ENCODE measurements at places on chromosomes 7 and 10. TPM values are rescaled to one million over a fixed set of nuclear protein-coding genes. Genes with fewer than 3 reads are reported as not detected.

Gene AKR1C4
- total RNA-seq = not detected

Gene WNT16
- not detected for total RNA-seq

Gene TFPI2
- total RNA-seq = 152 TPM

Gene BLOC1S2
- 54.5 TPM for total RNA-seq

Gene CYP2C19
- total RNA-seq = not detected

Gene BMPER
- total RNA-seq = 2.7 TPM

GRCh38 chr7:109282726-109283125 is 713.1 kb downstream of the DNAJB9 start:
- DNase-seq = no peak

GRCh38 chr7:47778153-47778661 is 170.1 kb downstream of the PKD1L1 start:
- no peak for DNase-seq

DNA sequence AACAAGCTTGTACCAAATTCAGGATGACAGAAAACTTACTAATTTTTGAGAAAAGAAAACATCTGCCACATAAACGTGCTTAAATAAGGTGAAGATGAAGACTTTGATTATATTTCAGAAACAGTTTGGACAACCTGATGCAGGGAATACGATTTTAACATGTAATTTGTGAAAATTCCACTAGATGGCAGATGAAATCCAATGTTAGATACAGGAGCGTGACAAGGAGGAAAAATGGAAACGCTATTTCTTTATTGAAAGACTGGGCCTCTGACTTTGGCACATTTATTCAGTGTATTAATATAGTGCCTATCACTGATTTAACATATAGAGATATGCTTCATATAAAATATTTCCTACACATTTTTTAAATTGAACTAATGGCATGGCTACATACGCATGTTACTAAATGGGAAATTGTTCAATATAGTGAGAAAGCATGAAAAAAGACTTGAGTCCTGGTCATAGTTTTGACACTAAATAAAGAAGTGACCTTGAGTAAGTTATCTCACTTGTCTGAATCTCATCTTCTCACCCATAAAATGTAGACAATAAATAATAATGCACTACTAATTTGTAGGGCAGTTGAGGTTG is 60.7 kb downstream of the CD36 start:
- no peak for DNase-seq

DNA sequence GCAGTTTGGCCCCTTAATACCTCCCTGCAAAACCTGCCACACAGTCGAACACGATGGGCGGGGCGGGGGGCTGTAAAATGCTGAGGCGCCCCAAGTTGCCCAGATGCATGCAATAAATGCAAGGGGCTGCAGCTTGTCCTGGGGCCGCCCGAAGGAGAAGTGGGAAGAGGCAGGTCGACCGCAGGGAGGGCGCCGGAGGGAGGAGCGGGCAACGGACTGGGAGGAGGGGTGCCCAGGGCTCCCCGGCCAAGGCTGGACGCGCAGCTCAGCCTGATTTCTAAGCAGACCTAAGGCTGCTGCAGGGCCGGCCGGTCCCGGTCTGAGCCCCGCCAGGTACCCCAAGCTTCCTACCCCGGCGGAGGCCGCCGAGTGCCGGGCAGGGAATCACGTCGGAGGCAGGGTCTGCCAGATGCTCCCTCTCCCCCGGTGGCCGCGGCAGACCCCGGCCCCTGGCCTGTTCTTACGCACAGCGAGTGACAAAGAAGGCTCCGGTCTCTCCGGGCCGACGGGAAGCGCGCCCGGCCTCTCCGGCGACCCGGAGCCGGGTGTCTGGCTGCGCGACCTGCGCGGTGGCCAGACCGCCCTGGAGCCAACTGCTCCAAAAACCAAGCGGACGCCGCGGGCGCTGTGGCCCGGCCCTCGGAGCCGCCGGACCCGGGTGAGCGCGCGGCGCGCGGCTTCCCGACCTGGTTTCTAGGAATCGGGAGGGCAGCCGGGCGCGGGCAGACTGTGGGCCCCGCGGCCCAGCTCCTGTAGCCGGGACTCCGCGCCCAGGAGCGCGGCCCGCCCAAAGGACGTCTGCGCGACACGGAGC is 744 bp upstream of the EBF3 start:
- DNase-seq = no peak

DNA sequence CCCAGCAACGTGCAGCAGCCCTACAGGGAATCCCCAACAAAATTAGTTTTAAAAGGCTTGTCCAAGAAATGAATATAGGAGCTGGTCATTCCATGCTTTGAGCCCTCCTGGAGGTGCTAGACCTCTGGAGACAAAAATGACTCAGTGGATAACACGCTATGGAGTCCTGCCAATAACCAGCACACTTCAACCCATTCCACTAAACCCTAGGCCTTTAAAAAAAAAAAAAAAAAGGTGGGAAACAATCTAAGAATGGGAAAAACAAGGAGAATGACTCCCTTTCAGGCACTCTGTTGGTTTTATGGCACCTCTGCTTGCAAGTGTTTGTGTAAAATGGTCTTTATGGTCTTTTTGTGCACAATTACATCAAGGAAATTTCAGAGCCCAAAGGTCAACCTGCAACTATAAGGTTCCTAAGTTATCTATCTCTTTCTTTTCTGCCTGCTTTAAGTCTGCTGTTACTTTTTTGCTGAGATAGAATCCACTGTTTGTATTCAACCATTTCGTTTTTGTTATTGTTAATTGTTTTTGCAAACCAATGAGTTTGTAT is 21.3 kb downstream of the AVL9 start:
- DNase-seq = no peak

GRCh38 chr10:48459270-48460150 is 145.4 kb downstream of the ARHGAP22 start:
- no peak for DNase-seq

- no peak for DNase-seq
Measured at GRCh38 chr7:132858251-132858650, 223.6 kb downstream of the CHCHD3 start.

DNA sequence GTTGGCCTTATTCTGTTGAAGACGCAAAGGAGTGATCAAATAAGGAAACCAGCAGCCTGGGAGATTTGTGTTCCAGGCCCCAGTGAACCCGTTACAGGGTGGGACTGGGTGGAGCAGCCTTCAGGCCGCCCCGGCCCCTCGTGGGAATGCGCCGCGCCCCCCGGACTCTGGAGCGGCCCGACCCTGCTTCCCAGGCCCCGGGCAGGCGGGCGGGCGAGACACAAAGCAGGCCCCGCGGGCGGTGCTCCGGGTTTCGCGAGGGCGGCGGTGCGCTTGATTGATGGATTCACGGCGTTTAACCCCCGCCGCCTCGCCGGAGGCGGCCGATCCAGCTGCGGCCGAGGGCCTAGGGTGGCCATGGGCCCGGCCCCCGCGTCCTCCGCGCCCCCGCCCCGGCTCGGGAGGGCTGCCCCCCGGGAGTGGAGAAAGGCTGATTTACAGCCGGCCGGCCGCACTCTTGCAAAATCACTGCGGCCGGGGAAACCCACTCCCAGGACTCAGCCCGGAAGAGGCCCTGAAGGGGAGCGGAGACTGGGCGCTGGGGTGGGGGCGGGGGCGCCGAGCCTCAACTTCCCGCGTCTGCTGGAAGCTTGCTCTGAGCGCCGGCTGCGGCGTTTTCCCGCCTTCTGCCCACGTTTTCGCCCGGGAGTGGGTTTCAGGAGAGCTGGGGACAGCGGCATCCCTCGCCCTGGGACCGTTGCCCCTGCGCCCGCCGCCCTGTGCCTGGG is 299.6 kb upstream of the NFE2L3 start:
- DNase-seq = no peak

DNA sequence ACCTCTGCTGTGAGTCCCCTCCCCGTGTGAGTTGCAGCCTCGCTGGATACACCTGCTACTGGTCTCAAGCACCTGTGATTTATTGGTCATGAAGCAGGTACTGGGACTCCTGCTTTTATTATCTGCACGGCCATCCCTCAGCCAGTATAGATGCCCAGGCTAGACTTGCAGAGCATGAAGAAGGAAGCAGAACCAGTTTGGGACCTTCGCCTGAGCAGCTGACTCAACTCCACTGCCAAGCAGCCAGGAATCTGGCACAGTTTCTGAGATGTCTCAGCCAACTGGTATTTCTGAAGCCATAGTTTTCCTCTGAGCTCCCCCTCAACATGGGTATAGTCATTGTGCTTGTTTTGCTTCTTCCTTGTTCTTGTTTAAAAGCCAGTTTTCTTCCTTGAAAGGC is 28.0 kb upstream of the SLC39A12 start:
- no peak for DNase-seq
